ENCODE measurements at places on chromosomes 4 and X.

DNA sequence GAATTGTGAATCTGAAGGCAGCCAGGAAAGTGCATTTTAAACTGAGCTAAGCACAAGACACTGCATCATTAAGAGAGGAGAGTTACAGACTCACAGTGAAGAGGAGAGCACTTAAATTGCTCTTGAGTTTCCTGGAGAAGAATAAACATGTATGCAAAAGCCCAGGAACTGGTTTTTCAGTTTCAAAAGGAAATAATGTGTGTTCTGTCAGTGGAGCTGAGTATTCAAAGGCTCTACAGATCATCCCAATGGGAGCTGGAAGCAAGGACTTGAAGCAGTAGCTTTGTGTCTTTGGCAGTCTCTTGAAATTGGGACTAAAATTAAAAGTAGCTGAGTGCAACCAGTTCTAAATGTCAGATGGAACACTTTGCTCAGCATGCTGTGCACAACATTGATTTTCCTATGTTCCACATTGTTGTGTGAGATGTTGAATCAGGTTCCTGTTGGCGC, 147.5 kb upstream of the ANK2 start:
- DNase-seq, result no peak

DNA sequence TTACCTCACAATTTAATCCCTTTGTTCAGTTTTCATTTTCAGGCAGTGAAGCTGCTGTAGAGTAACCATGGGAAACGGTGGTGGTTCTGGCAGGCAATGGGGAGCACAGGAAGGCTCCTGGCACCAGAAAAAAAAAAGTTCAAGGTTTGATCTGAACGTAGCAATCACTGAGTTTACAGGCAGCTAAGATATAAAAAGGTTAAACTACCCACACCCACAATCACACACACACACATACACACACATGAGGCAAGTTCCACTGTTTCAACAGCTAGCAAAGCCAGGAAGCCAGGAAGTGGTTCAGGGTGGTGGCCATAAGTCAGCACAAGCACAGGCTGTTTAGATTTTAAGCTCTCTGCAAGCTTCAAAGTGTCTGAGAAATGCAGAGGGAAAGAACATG, at the start of gene SULT1B1:
SULT1B1 (minus strand) TSS at position 166 of the 400 bp plus-strand sequence. CDS start 5,403 bp downstream, outside the sequence.
- peak; percentile 36 for DNase-seq

- DNase-seq, result no peak
Measured at GRCh38 chr4:123110685-123111084, 188.3 kb upstream of the NUDT6 start.

GRCh38 chr4:46993075-46994006, at the start of gene GABRA4:
Gene GABRA4 (minus strand): TSS chr4:46993581. CDS start chr4:46993424, 157 bp downstream.
- DNase-seq, result no peak

DNA sequence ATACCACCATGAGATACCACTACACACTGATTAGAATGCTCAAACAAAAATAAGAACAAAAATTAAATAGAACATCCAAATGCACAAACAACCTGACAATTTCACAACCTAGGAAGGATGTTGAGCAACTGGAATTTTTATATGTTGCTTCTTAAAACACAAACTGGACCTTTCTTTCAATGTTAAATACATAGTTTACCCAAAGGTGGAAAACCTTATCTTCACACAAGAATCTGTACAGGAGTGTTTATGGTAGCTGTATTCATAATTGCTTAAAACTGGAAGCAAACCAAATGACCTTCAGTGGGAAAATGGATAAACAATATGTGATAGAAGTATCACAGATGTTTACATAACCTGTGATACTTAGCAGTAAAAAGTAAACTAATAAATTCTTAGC, 573.8 kb downstream of the MAGEB5 start:
- DNase-seq, result no peak

GRCh38 chr4:17418010-17418409, 93.9 kb downstream of the QDPR start:
- DNase-seq, result no peak

DNA sequence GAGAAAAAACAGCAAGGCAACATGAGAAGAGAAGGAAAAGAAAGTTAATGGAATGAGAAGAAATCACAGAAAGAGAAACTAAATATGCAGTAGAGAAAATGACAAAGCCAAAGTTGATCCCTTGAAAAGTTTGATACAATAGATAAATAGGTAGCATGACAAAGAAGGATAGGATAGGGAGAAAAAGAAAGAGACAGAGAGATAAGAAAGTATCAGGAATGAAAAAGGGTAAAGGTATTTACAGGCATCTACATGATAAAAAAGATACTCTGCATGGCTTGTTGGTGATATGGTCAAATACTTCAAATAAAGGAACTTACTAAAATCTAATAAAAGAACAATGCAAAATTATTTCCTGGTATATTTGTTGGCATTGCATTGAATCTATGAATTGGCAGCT, 185.5 kb upstream of the TECRL start:
- DNase-seq, result no peak

DNA sequence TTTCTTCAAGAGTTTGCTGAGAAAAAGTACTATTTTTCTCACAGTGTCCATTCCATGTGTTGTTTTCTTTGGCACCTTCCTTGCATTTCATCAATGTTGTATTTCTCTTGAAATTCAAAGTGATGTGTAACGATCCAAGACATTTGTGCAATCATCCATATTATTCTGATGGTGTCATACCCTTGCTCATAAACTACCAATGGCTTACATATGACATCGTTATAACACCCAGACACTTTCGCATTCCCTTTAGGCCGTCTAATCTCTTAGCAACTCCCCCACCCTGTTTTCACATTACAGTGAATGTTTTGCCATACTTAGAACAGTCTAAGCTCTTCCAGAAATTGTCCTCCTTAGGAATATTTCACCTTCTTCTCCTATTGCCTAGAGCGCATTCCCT, 1779.0 kb downstream of the PCDH7 start:
- peak; percentile 71 for DNase-seq

GRCh38 chr4:17490575-17491059, 21.3 kb downstream of the QDPR start:
- no peak for DNase-seq

DNA sequence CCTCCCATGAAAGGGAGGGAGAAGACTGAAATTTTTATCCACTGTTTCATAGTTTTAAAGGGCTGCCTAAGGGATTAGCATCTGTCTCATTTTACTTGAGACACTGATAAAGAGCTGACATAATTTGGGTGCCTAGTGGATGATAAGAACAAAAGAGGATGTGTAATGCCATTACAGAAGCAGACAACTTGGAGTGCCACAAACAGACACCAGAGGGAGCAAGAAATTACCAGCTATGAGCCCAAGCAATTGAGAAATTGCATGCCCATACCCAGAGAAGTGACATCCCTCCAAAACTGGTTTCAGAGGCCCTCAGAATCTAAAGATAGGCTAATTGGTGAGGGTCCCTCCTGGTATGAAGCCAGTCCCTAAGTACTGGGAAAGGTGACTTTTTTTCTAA, 38.5 kb upstream of the POU3F4 start:
- DNase-seq, result no peak

GRCh38 chrX:54171527-54172250, 11.4 kb downstream of the FAM120C start:
- DNase-seq, result no peak

DNA sequence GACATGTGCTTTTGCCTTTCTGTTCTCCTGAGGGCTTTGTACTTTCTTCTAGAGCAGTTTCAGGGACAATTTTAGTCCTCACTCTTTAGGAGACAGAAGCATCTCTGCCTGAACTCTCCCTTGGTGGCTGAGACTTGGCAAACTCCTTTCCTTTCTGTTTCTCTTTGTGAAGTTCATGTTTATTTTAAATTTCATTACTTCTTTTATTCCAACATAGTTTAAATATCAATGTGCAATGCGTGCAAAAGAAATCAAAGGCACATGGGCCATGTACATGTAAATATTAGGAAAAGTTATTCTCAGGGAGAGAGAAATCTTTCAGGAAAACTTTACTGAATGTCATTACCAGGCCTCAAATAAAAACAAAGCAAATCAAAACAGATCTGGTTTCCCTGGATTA, 177.6 kb downstream of the RNF150 start:
- no peak for DNase-seq

All from retinal pigment epithelial cell (primary cell).